ENCODE measurements at places on chromosomes 11 and 22. TPM values are rescaled to one million over a fixed set of nuclear protein-coding genes. Genes with fewer than 3 reads are reported as not detected.

TMEM135 gene
- polyA plus RNA-seq: 3.5 TPM

DNA sequence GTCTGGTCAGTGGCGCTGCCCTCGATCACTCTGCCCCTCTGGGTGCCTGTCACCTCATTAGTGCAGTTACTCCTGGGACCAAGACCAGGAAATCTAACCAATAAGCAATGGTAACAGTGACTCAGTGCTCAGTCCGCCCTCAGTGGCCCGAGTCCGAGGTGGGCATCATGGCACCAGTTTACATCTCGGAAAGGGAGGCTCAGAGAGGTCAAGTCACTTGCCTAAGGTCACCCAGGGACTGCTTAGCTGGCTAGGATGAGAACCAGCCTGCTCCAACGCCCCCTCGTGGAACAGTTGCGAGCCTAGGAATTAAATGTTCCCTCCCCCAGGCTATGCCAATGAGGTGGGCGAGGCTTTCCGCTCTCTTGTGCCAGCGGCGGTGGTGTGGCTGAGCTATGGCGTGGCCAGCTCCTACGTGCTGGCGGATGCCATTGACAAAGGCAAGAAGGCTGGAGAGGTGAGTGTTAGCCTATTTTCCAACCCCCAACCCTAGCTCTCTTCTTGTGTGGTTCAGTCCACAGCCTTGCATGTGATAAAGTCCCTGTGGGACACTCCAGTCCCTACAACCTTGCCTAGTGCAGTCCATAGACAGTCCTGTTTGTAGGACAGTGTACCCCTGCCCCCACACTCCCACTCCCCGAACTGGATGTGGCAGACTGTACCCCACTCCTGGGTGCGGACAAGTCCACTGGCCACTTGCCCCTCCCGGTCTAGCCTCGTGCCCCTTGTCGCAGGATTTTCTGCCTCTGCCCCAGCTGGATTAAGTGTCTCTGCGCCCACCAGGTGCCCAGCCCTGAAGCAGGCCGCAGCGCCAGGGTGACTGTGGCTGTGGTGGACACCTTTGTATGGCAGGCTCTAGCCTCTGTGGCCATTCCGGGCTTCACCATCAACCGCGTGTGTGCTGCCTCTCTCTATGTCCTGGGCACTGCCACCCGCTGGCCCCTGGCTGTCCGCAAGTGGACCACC lies 1.1 kb downstream of the MTFP1 start:
- H3K36me3 ChIP-seq: peaks cover 9% of the 10 kb centered on the region
- no peaks in the 10 kb centered on the region for H3K27me3 ChIP-seq
- peaks cover 47% of the 10 kb centered on the region for H3K4me1 ChIP-seq
- peak overlapping the region; percentile 64 for H3K4me3 ChIP-seq

BEST1 gene
- 4.3 TPM for polyA plus RNA-seq

VPS26B gene
- 9.7 TPM for polyA plus RNA-seq

DNA sequence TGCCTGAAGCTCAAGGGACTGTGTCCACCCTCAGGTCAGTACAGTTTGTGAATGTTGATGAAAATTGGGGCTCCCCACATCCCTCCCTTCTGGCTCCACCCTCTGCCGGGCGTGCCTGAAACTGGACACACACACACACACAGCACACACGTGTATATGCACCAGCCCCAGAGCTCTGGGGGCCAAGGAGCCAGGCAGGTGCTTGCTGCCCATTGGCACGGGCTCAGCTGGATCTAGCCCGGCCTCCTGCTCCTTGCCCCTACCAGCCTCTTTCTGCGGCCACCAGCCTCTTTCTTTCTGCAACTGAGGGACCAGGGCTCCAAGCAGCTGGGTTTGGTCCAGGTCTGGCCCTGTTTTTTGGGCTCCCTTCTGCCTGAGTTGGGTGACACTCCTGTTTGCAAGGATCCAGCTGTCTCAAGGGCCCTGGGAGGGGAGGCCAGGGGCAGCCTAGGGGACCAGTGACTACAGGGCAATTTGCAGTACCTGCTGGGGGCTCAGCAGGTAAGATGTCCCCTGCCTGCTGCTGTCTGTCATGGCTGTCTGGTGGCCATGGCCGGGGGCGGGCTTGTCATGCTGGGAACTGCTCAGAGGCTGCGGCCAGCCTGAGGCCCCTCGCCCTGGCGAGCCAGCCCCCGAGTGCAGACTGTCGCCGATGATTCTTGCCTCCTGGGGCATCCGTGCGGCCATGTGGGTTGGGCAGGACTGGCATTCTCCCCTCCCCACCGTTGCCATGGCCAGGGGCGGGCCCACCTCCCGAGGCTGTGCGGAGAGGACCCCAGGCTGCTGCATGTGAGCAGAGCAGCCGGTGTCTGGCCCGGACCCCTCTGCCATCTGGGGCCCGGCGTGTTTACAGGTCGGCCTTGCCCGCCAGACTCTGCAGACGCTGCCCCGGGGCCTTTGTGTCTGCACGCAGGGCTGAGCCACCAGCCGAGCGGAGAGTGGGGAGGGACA lies 51.5 kb upstream of the PPARA start:
- DNase-seq: no peak
- H3K4me3 ChIP-seq: no peak overlapping the region
- H3K36me3 ChIP-seq: peaks cover 68% of the 10 kb centered on the region
- H3K27ac ChIP-seq: peak overlapping the region; percentile 43
- H3K27me3 ChIP-seq: no peaks in the 10 kb centered on the region

Data from spleen (tissue), 13 donors.